GM23248 (cell line): ENCODE measurements at places on chromosomes 1 and 21.

DNA sequence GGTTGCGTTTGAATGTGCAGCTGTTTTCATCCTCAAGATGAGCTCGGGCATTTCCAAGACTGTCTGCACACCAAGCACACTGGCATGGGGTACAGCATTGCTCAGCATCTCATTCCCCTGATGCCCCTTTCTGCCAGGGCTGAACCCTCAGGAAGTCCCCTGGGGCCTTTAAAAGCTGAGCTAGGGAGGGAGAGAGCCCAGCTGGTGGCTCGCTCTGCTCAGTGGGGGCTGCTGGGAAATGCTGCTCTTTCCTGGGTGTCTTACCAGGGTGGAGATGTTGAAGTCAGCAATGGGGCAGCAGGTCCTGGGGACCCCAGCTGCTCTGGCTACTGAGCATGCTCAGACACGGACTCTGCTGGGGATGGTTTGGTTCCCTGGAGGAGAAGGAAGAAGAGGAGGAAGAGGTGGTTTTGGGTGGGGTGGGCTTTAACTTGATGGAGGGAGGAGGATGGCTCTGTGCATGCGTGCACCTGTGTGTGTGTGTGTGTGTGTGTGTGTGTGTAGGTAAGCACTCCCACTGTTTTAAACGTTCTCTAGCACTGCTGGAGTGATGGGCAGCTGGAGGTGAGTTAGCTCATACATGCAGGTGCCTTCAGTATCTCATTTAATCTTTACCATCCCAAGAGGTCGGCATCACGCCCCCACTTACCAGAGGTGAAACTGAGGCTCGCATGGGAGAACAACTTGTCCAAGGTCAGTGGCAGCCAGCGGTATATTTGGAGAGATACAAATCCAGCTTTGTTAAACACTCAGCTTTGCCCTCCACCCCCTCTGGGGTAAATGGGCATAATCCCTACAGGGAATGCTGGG is 40.9 kb downstream of the ACTL8 start:
- DNase-seq, result no peak

- DNase-seq, result no peak
Observed at GRCh38 chr21:28654406-28654805, 338.3 kb downstream of the LTN1 start.

- DNase-seq, result no peak
Observed at GRCh38 chr1:161066694-161067093, 3.0 kb downstream of the ARHGAP30 start.

DNA sequence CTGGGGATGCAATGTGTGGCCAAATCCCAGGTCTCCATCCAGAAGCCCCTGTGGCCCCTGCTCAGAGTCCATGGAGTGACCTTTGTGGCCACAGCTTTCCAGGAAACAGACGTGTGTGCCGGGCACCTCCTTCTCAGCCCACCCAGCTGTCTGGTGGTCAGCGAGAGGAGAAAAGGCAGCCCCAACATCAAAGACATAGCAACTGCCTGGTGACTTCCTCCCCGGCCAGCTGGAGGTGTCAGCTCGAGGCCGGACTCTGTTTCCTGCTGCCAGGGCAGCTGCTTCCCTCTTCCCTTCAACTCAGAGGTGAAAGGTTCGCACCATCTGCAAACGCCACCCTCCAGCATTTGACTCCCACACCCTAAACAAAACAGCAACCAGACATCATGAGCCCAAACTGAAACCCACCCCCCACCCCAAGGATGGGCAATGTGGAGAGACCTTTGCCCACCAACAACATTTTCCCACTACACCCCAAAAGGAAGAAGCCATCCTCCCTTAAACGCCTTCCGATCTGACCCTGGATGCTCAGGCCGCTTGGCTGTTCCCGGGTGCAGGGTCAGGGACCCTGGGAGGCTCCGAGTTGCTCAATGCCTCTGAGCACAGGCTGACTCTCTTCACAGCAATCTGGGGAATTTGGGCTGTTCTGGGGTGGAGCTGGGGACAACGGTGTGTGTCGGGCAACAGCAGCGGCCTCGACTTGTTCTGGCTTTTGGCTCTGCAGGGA is 162.3 kb downstream of the PSMG1 start:
- peak; percentile 84 for DNase-seq

DNA sequence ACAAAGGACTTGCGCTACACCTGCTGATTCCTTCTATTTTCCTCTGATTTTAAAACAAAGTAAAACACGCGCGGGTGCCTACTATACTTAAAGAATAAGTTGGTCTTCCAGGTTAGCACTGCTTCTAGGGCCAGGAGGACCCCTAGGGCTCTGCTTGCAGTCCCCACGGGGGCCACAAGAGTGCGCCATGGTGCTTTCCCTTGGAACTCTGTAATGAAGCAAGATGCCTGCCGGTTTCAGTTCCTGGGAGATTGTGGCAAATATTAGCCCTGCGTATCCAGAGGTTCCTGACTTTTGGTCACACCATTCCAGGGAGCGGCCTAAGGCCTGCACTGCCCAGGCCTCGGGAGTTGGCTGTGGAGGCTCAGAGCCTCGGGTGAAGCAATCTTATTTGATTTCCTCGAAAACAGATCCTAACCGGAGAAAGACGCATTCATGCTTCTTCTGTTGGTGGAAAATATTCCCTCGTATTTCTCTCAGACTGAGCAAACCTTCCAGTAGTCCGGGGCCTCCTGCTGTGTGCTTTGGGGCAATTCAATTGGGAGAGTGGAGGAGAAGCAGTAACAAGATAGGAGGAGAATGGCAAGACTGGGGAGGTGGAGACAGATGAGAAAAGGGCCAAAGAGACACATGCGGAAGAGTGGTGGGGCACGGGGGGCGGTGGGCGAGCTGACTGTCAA is 25.3 kb downstream of the ADAM30 start:
- DNase-seq, result peak; percentile 83

DNA sequence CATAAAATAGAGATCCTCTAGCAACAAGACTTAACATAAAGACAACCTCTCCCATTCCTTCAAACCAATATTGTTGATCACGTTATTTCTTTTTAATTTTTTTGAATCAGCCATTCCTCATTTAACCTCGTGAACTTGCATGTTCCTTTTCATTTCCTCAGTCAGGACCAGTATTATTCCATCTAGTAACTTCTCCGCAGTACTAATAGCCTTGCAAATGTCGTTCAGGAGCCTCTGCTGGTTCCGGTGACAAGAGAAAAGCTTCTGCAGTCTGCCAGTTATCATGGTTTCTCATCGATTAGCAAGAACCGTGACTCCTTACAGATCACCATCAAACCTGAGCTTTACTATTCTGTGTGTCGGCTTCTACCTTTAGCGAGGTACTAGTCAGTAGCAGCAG is 3.0 kb downstream of the APP start:
- no peak for DNase-seq

DNA sequence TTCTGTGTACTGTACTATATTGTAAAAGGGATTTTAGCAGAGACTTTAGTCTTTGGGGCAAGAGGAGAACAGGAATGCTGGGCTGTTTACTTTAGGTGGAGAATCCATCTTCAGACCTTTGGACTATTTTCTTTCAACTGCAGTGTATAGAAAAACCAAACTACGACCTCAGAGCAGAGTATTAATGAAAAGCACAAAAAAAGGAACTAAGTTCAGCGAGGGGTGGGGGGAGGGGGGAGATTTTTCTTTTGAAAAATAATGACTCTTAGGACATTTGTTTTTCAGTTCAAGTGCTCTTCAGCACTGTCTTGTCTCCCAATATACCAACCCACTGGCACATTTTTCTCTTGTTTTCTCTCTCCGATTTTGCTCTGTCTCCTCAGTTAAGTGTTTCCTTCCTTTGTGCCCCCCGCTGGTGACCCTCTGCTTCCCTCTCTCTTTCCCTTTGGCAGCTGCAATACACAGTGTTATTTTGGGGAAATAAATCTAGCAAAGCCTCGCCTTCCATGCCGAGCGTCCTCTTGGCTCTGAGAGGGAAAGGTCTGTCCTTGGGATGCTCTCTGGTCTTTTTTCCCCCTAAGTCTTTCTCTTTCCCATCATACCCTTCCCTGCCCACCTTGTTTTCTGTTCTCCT is 44.8 kb downstream of the ACP6 start:
- no peak for DNase-seq

DNA sequence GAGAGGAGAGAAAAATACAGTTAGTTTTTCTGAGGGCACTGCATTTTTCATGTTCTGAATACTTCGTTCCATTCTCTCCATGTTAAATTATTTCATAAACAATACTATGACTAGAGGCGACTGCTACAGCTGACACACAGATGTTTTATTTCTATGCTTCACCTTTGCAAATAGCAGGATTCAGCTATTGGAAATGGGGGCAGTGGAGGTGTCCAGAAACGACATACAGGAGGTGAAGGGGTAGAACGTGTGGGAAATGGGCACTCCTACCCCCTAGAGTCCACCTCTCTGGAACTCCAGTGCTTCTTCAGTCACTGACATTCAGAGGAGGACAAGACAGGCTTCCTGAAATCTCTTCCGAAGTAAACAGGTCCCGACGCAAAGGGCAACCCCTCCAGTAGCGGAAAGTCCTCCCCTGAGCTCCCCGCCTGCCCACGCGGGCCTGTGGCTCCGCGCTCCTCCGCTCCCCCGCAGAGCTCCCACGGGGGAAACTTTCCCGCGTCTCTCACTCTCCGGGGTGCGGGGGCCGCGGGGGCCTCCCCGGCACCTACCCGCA is 480 bp downstream of the DPYD start:
- peak; percentile 67 for DNase-seq

DNA sequence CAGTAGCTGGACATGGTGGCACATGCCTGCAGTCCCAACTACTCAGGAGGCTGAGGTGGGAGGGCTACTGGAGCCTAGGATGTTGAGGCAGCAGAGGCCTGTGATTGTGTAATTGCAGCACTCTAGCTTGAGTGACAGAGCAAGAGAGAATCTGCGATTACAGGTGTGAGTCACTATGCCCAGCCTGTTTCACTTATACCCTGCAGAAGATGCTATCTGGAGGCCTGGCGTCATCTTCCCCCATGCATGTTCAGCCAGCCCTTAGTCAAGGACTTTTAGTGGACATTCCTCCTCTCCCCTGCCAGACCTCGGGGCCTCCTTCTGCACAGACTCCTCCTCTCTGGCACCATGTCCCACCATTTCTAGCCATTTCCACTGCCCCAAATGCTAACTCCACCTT is 36.3 kb upstream of the RCC2 start:
- DNase-seq, result peak; percentile 88

- peak; percentile 95 for DNase-seq
Observed at GRCh38 chr1:119279456-119280381, 88.9 kb upstream of the HAO2 start.

- DNase-seq, result no peak
Observed at GRCh38 chr21:29309703-29310102, 11.0 kb downstream of the BACH1 start.

- peak; percentile 2 for DNase-seq
Observed at GRCh38 chr1:7743346-7743745, 27.8 kb upstream of the VAMP3 start.

GRCh38 chr1:232868793-232869491 is 63.7 kb downstream of the MAP10 start:
- peak; percentile 93 for DNase-seq

DNA sequence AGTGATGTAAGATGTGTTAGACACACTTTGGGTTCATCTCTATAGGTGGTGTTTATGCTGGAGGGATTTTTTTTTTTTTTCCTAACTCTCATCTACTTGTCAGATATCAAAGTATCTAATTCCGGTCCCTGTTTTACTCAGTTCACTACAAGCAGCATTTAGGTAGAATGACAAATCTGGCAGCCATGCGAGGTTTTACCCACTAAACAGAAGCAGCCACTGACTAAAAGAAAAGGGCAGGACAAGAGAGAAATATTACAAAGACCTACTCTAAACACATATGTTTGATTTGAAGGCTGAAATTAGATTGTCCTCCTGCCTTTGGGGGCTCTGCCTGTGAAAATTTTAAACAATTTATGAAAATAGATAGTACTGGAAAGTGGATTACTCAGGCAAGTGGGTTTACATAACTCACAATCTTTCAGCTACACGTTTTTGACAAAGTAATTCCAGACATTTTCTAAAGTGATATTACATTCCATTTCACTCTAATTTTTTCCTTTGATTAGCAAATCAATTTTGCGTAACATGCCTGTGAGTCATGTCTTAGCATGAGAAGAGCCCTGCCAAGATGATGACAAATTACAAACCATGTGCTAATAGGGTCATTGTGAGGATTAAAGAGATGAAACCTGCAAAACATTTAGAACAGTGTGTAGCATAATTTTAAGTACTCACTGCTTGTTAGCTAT is 172.6 kb downstream of the PLA2G4A start:
- peak; percentile 92 for DNase-seq

DNA sequence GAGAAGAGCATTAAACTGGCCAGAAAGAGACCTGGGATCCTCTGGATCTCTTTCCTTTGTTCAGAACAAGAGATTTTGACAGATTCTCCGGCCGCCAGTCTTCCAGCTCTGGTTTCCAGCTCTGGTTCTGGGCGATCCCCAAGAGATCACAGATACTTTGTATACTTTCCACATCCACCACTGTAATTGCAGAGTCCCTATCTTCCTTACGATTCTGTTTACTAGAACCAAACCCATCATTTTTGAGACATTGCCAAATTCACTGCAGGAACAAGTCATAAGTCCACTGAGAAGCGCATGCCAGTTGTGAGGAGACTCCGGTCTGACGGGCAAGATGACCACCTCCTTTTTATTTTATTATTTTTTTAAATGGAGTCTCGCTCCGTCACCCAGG is 505.2 kb downstream of the SMYD3 start:
- no peak for DNase-seq

DNA sequence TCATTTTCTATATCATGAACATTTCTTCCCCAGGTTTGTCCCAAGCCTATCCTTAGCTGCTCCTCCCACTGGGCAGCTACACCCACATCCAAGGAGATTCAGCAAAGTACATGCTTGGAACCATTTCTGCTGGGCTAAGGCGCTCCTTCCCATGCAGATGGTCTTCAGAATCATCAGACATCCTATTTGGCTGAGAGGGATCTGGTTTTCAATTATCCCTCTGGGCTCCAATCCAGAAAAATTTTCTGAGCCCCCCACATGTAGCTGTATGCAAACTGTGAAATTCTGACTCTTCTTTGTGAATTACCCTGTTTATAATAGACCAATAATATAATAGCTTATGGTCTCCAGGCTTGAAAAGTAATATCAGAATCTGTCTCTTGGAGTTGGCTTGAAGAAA is 99.2 kb downstream of the LAMC2 start:
- no peak for DNase-seq

- DNase-seq, result peak; percentile 3
Observed at GRCh38 chr1:202498542-202498941, 150.0 kb downstream of the PPP1R12B start.

- DNase-seq, result peak; percentile 96
Observed at GRCh38 chr1:64039390-64039926, 164.0 kb upstream of the UBE2U start.

- no peak for DNase-seq
Observed at GRCh38 chr1:7574121-7575040, 196.7 kb upstream of the VAMP3 start.

DNA sequence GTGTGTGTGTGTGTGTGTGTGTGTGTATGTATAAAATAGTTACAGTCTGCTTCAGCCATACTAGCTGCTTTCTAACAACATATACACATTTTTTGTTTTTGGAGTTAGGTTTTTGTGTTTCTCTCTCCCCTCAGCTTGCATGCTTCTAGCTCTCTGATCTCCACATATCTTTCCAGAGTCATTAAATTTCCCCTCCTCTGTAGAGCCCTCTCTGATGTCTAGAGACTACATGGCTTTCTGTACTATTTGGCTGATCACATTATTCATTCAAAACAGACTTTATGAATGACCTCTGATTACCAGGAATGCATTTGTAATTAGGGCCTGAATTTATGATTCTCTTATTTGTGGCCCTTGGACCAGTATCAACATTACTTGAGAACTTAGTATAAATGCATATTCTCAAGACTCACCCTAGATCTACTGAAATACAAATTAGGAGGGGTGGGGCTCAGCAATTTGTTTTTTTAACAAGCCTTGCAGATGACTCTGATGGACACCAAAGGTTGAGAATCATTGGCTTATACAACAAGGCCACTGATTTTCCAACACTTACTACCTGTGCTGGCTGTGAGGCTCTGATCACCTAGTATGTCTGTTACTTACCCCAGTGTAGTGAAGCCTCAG is 104.5 kb downstream of the PTBP2 start:
- no peak for DNase-seq
